ENCODE measurements at places on chromosomes 4 and X.

- DNase-seq: peak; percentile 76
Observed at GRCh38 chr4:144645631-144646522, at the start of gene HHIP. Gene HHIP (plus strand): TSS chr4:144646156. CDS start chr4:144646676, 520 bp downstream.

DNA sequence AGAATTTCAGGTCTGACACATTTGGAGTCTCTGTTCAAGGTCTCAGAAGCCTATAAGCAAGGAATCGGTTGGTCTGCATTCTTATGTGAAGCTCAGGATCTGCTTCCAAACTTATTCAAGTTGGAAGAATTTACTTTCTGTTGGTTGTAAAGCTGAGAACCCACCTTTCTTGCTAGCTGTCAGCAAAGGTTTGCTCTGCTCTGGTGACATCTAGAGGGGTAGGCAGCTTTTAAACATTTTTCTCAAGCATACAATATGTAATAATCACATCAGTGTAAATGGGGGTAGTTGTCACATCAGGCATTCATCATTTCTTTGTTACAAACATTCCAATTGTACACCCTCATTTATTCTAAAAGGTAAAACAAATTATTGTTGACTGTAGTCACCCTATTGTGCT is 935.2 kb downstream of the TRAM1L1 start:
- DNase-seq: no peak

DNA sequence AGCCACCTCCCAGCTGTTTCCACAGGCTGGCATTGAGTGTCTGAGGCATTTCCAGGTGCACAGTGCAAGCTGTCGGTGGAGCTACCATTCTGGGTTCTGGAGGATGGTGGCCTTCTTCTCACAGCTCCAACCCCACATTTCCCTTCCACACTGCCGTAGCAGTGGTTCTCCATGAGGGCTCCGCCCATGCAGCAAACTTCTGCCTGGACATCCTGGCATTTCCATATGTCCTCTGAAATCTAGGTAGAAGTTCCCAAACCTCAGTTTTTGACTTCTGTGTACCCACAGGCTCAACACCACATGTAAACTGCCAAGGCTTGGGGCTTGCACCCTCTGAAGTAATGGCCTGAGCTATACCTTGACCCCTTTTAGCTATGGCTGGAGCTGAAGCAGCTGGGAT is 10.3 kb upstream of the FRMPD4 start:
- DNase-seq: no peak

DNA sequence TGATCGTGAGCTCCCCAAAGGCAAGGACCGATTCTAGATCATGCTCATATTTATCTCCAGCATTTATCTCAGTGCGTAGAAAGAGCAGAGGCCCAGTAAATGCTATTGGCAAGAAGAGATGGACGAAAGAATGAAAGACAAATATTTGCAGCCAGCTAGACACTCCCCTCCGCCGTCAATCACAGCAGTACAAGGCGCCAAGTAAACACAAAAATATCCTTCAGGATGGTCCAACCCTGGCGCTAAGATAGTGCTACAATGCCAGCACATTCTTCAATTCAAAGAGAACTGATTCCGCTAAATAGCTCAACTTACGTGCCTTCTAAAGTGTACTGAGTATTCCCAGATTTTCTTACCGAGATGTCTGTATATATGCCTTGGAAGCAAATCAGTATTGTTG is 114.5 kb downstream of the DDX53 start:
- DNase-seq: no peak

All from Jurkat, Clone E6-1 (cell line).